ENCODE measurements at places on chromosomes 11 and 22. TPM values are rescaled to one million over a fixed set of nuclear protein-coding genes. Genes with fewer than 3 reads are reported as not detected.

- DNase-seq, result peak; percentile 27
Observed at GRCh38 chr11:5476186-5476819, 12.2 kb upstream of the OR52D1 start.

GRCh38 chr11:131864228-131864627 lies 493.8 kb downstream of the NTM start:
- DNase-seq, result no peak

SCGB2A2 gene
- not detected for polyA plus RNA-seq

- no peak for DNase-seq
Observed at GRCh38 chr22:24236656-24237055, 8.2 kb downstream of the GGT5 start.

WBP2NL gene
- not detected for polyA plus RNA-seq

TMEM218 gene
- polyA plus RNA-seq, result 25.6 TPM
